ENCODE measurements at places on chromosomes 2 and 18. TPM values are rescaled to one million over a fixed set of nuclear protein-coding genes. Genes with fewer than 3 reads are reported as not detected.
A peak's percentile ranks its signal among the peaks of the same experiment; 100 is the strongest.

GRCh38 chr18:63365876-63366212 is 1.2 kb downstream of the KDSR start:
- peak; percentile 19 for DNase-seq

DNA sequence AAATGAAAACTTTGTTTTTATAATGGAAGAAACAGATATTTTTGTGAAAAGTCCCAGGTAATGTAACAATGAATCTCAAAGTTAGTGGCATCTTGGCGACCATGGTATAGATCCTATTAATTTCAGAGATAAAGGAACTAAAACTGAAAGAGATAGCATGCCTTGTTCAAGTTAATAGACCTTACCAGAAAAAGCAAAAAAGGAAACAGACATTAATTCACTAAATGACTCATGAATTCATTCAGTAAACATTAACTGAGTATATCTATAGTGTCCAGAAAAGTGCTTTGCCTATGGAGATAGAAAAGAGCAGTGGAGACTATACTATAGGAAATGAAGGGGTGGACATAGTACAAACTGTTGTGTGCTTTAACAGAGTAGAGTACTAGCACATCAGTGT is 763.3 kb downstream of the TRIB2 start:
- DNase-seq: no peak

- DNase-seq: no peak
These were observed 66.8 kb downstream of the LINC00305 start for GRCh38 chr18:64082054-64082453.

DNA sequence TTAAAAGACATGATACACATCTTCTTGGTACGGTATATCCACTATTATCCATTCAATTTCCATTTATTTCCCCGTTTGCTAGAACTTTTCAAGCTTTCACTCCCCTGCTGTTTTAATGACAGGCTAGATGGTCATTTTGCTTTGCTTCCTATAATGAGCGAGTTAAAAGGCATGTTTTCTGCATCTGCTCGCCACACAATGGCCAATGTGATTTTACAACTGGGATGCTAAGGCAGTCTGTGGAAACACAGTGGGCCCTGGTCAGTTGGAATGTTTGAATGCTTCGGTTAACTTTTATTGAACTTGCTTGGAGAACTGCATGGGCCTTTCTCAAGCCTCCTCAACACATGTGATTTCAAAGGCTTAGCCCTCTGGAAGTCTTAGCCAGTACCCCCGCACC is 48.4 kb upstream of the TNP1 start:
- DNase-seq: no peak

- no peak for DNase-seq
These were observed 64.5 kb upstream of the PPP1CB start for GRCh38 chr2:28687171-28687570.

The TEX44 gene
- total RNA-seq: not detected

The CD207 gene
- total RNA-seq: not detected

The OTX1 gene
- 0.82 TPM for total RNA-seq

The SPP2 gene
- total RNA-seq: not detected

- DNase-seq: no peak
These were observed 3.6 kb downstream of the CELF4 start for GRCh38 chr18:37561986-37562385.

- no peak for DNase-seq
These were observed 198.4 kb downstream of the RBM43 start for GRCh38 chr2:151063271-151063670.

- no peak for DNase-seq
These were observed 54.3 kb downstream of the SLC40A1 start for GRCh38 chr2:189526241-189526640.

DNA sequence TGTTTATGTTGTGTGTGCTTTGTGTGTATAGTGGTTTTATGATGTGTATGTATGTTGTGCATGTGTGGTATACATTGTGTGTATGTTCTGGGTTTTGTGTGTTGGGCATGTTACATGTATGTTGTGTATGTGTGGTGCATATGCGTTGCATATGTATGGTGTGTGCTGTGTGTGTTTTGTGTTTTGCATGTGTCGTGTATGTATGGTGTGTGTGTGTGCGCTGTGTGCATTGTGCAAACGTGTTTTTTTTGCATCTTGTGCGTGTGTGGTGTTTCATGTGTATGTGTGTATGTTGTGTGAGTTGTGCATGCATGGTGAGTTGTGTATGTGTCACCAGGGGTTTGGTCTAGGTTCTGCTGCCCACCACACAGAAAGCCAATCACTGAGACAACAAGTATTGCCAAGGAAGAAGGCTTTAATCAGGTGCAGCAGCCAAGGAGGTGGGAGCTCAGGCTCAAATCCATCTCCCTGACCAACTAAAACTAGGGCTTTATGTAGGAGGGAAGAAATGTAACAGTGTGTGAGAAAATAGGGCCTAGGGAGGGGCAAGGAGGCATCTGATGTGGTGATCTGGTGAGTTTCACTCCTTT is 115.7 kb downstream of the FAM168B start:
- DNase-seq: no peak

- DNase-seq: no peak
These were observed 21.4 kb downstream of the GRHL1 start for GRCh38 chr2:9972621-9973479.

DNA sequence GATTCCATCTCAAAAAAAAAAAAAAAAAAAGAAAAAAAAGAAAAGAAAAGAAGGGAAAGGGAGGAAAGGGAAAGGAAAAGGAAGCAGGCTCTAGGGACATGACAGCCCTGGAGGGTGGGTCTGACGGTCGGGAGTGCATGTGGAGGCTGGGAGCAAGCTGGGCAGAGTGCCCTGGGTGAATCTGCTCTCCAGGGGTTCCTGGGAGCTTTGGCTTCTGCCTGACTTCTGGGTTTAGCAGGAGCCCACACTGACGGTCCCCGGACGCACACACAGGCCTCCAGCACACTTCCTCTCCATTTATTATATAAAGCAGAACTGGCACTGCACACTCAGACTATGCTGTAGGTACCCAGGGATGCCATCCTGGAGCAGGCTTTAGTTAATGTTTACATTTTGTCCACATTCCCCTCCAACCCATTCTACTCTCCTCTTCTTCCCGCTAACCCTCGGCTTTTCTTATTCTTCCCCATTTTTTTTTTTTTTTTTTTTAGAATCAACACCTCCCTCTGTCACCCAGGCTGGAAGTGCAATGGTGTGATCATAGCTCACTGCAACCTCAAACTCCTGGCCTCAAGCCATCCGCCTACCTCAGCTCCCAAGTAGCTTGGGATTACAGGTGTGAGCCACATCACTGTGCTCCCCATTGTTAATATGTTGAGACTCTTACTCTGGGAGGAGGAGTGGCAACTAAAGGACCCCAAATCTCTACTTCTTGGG is 151.1 kb upstream of the SLC1A4 start:
- DNase-seq: no peak

DNA sequence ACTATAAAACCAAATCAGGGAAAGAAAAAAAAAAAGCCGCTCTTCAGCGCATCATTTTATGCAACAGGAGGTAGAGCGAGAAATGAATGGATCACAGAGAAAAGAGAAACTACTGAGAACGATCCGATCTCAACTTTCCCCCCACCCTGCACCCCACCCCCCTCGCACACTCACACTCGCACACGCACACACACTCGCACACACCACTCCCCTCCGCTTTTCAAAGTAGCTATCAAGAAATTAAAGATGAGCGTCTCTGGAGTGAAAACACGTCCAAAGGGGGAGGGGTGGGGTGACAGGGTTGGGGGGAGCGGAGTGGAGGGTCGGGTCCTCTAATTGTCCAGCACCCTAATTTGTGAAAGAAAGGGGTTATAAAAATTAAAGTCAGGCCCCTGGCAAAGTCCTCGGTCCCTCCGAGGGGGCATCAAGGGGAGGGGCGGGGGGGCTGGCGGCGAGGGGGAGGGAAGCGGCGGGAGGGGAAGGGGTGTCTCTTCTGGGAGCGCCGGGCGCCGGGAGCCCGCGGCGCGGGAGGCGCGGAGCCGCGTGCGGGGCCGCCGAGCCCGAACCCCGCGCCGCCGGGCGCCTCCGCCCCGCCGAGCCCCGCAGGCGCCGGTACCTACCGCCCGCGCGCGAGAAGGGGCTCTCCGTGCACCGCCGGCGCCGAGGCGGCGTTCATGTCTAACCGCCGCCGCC is 428 bp downstream of the TCF4 start:
- peak; percentile 27 for DNase-seq

GRCh38 chr2:74735009-74735408 is 81.0 kb downstream of the SEMA4F start:
- DNase-seq: no peak

- DNase-seq: no peak
These were observed 22.0 kb upstream of the SERPINB12 start for GRCh38 chr18:63520053-63520685.

The CNGA3 gene
- total RNA-seq: 1.2 TPM

- DNase-seq: no peak
These were observed 1.4 kb downstream of the ALMS1 start for GRCh38 chr2:73386894-73387636.

The ZNF519 gene
- total RNA-seq: 46.1 TPM

The CRACDL gene
- total RNA-seq: 2.0 TPM

- DNase-seq: no peak
These were observed 120.9 kb downstream of the TWIST2 start for GRCh38 chr2:238968616-238969384.

DNA sequence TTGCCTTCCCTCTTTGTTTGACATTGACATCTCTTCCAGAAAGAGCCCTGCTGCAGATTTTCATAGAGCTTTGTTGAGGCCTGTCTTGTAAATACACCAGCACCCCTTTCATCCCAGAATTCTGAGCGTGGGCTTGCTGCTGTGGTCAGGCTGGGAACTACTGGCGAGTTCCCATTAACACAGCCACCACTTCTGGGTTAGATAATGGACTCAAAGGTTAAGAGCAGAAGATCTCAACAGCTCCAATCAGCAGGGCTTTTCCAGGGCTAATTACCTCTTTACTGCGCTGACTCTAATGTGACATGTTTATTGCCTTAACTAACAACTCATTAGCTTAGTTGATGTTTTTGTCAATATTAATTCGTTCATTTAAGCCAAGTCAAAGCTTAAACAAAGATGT is 235.9 kb upstream of the BOD1L2 start:
- DNase-seq: no peak

The DAW1 gene
- 1.2 TPM for total RNA-seq

DNA sequence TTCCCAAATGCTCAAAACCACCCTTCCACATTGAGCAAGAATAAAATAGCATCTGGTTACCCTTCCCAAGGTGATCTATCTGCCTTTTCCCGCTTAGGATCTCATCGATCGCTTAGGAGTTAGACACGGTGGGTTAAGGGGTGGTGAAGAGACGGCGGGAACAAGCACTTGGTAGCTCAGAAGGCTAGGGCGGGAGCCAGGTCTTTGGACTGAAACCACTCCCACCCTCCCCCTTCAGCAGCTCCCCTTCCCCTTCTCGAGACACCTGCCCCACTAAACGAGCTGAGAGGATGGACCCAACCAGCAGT is 513 bp downstream of the THOC1 start:
- DNase-seq: no peak

The BOK gene
- total RNA-seq: 20.8 TPM

GRCh38 chr18:49898421-49898820 is 85.1 kb upstream of the ACAA2 start:
- no peak for DNase-seq

DNA sequence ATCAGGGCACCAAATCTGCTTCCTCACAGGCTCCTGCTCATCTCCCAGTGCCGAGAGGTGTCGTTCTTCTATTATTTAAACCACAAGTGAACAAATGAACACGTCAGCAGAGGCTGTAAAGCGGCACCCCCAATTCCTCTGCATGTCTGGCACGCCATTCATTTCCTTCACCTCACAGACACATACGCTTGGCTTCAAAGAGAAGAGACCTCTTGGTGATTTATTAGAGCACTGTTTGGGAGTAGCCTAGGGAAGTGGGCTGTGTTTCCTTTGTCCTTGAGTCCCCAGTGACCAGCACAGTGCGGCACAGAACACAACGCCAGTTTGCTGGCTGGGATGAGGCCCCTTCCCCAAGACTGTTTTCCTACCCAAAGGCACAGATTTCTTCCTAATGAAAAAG is 184.3 kb upstream of the REV1 start:
- DNase-seq: no peak

The GKN1 gene
- total RNA-seq: not detected

The GPR75 gene
- total RNA-seq: 18.3 TPM

DNA sequence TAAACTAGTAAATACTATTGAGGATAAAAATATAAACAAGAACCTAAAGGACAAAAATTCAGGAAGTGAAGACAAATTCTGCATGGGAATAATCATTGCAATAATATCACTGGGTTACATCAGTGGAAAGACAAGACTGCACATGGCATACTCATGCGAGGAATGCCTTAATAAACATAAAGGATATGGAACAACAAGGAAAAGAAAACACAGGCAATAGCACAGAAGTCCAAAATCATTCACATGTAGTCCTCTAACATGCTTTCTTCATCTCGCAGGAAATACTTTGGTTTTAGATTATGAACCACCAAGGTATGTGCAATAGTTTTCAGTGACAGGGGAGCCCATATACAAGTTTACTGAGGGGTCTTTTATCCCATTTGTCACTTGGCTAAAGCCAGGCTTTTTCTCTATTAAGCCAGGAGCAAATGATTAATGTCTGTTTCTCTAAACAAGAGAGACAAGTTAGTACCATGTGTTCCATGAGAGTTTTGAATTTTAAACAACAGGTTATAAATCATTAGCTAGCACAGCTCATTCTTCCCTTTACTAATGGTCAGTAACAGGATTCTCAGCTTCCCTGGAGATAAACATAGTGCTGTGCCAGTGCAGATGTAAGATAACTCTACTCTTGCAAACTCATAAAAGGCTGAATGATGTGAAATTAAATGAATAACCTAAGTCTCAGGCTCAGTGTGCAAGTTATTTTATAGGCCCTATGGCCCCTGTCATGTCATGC is 353.6 kb upstream of the FSIP2 start:
- no peak for DNase-seq

The REG1B gene
- not detected for total RNA-seq

- DNase-seq: no peak
These were observed 57.9 kb downstream of the INO80D start for GRCh38 chr2:206028101-206028500.

DNA sequence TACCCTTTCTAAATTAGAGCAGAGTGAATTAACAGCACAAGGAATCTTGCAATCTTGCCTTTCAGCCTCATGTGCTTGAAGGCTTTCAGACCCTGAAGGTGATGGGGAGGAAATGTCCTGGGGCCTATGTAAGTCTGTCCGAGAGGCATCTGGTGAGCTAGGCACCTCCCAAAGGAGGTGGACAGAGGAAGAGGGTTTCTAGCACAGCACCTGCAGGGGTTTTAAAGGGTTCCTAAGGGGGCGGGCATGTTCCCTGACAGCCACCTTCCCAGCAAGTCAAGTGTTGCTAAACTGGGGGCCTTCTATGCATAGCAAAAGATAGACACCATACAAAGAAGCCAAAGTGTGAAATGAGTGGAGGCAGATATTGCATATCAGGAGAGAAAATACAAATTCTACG is 88.5 kb downstream of the CDH2 start:
- no peak for DNase-seq
